ENCODE measurements at places on chromosomes 3 and 15. TPM values are rescaled to one million over a fixed set of nuclear protein-coding genes. Genes with fewer than 3 reads are reported as not detected.

DNA sequence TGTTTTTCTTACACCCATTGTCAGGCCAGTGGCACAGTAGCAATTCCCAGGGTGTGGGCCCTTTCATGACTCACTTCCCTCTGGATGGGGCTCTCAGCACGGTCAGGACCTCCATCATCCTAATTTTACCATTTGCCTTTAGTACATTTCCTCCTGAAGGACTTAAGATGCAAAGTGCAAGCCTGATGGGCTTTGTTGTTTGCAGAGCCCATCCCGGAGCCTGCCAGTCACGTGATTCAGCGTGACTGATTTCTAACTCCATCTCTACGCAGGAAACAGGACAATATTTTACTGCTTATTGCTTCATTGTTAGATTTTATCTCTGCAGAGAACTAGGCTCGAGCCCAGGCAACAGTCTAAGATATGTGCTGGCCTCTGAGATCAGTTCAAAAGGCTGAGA lies 223.7 kb downstream of the PDZRN3 start:
- no peak for DNase-seq

DNA sequence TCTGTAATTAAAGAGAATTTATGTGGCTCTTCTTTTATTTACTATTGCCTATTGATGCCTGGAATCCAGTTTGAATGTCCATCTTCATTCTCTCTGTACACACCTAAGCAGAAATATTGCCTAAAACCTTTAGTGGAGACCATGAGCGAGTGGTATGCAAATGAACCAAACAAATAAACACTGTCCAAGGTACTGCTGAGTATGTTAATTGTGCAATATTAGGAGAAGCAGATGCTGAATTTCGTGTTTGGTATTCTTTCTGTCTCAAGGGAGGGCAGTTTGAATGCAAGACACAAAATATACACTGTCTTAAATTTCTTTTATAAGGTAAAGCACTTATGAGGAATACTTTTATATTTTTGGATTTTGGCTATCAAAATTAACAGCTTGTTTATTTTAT lies 440.9 kb downstream of the RBMS3 start:
- DNase-seq = no peak

GRCh38 chr3:113275929-113276750 lies 64.8 kb downstream of the BOC start:
- no peak for DNase-seq

DNA sequence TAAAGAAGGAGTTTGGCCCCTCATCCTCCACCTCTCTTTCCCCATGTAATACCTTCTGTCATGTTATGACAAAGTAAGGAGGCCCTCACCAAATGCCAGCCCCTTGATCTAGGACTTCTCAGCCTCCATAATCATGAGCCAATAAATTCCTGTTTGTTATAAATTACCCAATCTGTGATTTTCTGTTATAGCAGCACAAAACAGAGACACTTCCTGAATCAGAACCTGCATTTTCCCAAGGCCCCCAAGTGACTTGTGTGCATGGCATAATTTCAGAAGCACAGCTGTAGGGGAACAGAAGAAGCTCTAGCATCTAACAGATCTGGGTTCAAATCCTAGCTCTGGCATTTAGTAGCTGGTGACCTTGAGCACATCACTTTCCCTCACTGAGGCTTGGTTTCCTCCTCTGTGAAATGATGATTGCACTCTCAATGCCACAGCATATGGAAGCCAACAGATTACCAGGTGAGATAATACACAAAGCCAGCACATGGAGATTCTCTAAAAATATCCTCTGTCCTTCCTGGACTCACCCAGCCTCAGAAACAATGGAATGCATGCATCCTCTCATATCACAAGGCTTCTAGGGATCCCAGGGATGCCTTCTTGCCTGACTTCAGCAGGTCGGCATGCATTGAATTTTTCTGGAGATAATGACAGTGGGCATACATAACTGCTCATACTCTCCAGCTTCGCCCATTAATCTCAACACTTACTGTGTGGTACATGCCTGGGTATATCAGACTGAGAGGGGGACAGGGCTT lies 26.3 kb downstream of the TLNRD1 start:
- DNase-seq = no peak

- no peak for DNase-seq
Observed at GRCh38 chr15:73907035-73907408, 19.2 kb upstream of the LOXL1 start.

DNA sequence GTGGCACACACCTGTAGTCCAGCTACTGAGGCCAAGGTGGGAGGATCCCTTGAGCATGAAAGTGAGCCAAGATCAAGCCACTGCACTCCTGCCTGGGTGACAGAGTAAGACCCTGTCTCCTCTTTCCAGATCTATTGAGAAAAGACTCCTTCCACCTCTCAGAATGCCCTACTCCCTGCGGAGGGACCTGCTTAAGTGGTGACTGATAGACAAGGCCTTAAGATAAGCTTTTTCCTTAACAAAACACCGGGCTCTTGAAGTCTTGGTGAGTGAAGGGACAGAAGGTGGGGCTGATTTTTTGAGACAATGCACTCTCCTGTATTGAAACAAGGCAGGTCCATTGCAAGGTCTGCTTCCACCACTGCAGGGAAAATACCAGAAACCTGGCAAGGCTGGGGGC lies 338.4 kb upstream of the FRG2C start:
- no peak for DNase-seq

DNA sequence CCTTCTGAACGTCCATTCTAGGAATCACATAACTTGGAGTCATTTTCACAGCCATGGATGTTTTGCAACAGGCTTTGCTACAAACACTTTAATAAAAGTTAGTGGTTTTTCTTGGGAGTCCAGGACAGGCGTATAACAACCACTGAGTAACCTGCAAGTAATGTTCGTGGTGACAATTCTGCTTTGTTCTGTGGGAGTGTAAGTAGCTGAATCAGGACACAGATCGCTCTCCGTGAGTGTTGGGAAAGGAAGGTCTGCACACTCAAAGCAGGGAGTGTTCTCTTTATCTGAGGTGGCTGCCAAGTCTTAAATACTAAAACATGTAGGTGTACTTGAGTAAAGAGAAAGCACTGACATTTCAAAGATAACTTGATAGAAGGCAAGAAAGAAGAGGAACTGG lies 7.9 kb upstream of the BNC1 start:
- no peak for DNase-seq

DNA sequence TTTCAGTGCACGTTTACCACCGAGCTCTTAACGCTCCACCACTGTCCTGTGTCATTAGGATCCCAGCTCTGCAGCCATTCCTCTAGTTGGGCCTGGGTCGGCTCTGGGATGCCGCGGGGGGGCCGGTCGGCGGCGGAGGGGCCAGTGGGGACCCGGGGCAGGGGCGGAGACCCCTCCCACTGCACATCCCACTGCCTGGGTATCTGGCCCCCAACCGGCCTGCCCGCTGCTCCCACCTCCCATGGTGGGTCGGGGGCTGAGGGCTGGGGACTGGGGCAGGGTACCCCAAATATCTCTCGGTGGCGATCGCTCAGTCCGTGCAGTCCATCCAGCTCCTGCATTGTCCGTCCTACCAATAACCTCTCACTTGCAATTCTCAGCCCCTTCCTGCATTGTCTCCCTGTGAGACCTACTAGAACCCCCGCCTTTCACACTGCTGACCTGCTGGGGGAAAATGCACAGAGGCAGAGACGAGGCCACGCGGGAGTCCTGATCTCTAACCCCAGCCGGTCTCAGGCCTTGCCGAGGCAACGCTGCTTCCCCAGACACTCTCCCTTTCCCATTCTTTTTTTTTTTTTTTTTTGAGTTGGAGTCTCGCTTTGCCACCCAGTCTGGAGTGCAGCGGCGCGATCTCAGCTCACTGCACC lies 24.0 kb upstream of the MUC20 start:
- no peak for DNase-seq

GRCh38 chr3:29898171-29898965 lies 617.5 kb downstream of the RBMS3 start:
- no peak for DNase-seq

GRCh38 chr3:50604110-50604621 lies 7.4 kb downstream of the CISH start:
- DNase-seq = no peak

DNA sequence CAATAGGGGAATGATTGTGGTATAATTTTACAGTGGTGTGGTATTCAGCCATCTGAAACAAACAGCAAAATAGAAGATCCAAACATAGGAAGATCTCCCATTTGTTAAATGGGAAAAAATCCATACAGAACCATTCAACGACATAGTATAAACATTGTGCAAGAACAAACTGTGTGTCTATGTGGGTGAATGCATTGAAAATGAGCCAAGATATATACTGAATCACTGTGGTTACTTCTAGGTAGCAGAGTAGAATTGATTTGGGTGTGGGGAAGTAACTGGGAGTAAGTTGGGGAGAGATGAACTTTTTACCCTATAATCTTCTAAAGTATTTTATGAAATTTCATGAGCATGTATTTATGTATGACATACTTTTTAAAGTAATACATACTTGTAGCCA lies 123.1 kb upstream of the UMPS start:
- DNase-seq = no peak

DNA sequence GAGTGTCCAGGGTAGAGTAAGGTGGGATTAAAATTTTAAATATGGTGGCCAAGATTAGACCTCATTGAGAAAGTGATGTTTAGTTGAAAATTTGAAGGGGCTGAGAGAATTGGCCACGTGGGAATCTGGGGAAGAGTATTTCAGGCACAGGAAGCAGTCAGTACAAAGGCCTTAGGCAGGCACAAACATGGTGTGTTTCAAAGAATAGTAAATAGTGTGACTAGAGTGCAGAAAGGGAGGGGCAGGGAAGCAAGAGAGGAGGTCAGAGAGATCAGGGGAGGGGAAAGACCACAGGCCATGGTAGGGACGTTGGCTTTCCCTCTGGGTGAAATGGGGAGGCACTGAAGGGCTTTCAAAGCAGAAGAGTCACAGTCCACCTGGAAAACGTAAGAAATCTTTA lies 36.6 kb upstream of the POMGNT2 start:
- no peak for DNase-seq

DNA sequence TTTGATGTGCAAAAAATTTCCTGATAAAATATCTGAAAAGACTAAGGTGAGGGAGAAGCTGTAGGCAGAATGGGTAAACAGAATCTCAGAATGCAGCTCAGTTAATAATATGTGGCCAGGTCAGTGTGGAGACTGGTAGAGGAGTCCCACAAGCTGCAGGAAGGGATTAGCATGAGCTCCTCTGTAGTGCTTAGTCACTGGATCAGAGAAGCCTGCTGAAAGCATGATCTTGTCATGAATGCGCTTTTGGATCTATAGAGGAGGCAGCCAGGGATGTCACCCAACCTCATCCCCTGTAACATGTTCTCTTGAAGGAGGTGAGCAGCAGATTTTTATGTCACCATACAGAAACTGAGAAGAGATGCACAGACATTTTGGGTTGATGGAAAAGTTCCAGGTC lies 1035.3 kb upstream of the GBE1 start:
- no peak for DNase-seq

DNA sequence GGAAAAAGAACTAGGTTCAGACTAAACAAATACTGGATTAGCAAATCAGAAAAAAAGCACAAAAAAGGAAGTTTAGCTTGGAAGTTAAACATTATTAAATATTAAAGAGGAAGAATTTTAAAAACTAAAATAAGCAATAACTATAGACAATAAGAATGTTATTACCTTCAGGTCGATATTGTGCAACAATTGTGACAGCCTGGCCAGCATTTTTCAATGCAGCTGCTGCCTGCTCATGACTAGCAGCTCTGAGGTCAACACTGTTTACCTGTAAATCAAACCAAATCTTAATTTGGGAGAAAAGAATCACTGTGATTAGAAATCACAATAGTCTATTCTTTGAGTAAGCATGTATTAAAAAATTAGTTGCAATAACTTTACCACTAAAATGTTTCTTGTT lies 75.1 kb upstream of the MELTF start:
- DNase-seq = no peak

DNA sequence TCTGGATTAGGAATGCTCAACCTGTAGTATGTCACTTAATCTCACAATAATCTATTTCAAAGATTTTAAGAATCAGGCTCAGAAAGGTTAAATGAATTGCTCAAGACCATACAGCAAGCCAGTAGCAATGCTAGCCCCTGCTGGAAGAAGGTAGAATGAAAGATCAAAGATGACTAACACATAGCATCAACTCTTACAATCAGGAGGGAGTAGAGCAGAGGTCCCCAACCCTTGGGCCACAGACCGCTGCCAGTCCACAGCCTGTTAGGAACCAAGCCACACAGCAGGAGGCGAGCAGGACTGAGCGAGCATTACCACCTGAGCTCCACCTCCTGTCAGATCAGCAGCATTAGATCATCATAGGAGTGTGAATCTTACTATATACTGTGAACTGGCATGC lies 15.5 kb upstream of the GATM start:
- DNase-seq = no peak

DNA sequence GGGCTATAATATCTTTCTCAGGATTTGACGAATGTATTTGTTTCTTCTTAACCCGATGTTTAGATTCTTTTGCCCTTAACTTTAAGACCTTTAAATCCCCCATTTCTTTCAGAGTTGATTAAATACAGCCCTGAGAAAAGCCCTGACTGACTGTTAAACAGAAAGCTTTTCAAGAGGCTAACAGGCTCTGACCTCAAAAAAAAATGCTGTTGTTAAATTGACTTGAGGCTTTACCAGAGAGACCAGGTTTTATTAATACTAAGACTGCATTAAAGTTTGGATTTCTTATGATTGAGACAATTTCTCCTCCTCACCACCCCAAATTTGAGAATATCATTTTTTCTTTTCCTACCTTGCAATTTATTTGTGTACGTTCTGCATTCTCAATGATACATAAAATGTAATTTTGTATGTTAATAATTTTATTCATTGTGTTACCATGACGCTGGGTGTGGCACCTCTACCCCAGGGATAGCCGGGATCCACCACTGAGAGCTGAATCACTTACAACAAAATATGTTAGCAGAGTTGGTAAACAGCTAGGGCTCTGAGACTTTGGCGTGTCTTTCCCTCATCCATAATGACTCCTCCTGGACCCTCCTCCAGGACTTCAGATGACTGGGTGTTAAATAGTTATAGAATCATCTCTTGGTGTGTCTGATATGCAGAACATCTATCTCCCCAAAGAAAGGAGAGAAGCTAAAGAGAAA lies 753.5 kb downstream of the NAALADL2 start:
- DNase-seq = no peak

GRCh38 chr15:33125894-33126537 lies 68.5 kb downstream of the FMN1 start:
- peak; percentile 38 for DNase-seq

- no peak for DNase-seq
Observed at GRCh38 chr3:77648664-77649063, 608.8 kb downstream of the ROBO2 start.

Gene CELSR3
- total RNA-seq = 3.3 TPM

Gene ERICH6
- not detected for total RNA-seq

Gene GOLGA8R
- total RNA-seq = 4.2 TPM
